Kidney (tissue), 22 donors: ENCODE measurements at places on chromosomes 7 and 10. TPM values are rescaled to one million over a fixed set of nuclear protein-coding genes. Genes with fewer than 3 reads are reported as not detected.

DNA sequence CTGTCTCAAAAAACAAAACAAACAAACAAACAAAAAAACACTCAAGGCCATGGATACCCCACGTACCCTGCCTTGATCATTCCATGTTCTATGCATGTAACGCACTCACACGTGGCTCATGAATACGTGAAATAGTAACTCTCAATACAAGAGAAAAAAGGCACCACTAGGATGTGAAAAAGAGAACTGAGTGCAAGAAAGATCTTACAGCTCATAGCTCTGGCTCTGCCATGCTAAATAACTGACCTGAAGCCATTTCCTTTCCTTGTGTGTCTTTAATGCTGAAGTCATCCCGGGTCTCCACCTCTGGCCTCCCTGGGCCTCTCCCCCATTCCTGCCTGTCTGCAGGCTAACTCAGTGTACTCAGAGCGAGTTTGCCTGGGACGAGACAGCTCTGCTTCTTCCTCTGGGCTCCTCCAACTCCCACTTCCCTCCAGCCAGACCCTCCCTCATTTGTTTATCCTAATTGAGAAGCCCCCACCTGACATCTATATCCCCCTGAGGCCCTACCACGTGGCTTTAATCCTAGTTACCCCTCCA, 117.3 kb downstream of the PRPF18 start:
- H3K27ac ChIP-seq = no peak overlapping the region
- peak overlapping the region; percentile 70 for H3K4me3 ChIP-seq
- DNase-seq = peak; percentile 38
- no peaks in the 10 kb centered on the region for H3K27me3 ChIP-seq

DNA sequence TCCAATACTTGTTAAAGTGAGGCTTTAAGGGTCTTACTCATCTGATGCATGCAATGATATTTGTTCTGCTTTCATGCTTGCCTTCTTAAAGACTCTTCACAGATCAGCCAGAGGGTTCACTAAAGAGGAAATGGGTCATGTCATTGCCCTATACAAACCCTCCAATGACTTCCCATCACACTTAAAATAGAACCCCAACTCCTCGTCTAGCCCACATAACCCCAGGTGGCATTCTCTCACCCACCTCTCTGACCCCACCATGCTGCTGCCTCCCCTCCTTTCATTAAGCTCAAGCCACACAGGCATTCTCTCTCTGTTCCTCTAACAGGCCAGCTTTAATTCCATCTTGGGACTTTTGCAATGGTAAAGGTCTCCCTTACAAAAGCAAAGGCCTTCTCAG, 253.6 kb downstream of the GRID1 start:
- no peaks in the 10 kb centered on the region for H3K4me1 ChIP-seq
- no peak for DNase-seq
- no peaks in the 10 kb centered on the region for H3K36me3 ChIP-seq
- H3K27me3 ChIP-seq = no peaks in the 10 kb centered on the region
- H3K27ac ChIP-seq = no peak overlapping the region

DNA sequence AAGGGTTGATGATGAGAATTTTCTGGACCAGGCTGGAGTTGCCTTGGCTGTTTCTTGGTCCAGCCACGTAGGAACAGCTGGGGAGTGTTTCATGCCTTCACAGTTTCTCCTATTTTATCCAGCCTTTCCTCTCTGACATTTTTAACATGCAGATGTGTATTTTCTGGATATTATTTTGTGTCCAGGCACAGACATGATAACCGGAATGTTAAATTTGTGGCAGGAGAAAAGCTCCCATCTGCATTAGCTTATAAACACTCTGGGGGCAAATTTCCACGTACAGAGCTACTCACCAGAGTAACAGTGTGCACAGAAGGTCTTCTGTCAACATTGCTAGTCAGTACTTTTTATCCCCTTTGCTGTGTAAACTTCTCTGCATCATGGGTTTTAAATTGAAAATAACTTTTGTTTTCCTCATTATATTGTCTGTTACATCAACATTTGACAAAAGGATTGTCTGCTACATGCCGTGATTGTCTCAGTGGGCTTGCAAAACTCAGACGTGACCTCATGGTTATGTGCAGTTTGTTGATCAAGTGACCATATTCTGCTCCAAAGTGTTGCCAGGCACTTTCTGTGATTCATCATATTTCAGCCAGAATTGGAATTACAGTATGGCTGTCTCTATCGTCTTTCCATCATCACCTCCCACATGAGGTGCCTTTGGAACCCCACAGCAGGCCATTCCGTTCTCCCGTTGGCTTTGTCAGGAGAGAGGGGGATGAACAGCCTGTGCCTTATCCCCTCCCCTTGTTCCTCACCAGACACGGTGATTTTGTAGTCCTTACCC, 41.4 kb downstream of the INSYN2A start:
- H3K4me1 ChIP-seq = no peaks in the 10 kb centered on the region
- H3K27me3 ChIP-seq = no peaks in the 10 kb centered on the region
- H3K36me3 ChIP-seq = no peaks in the 10 kb centered on the region
- no peak overlapping the region for H3K27ac ChIP-seq
- DNase-seq = no peak

- H3K4me1 ChIP-seq = no peaks in the 10 kb centered on the region
- H3K4me3 ChIP-seq = peak overlapping the region; percentile 65
- no peaks in the 10 kb centered on the region for H3K36me3 ChIP-seq
- DNase-seq = peak; percentile 86
- peaks cover 21% of the 10 kb centered on the region for H3K27me3 ChIP-seq
These were observed 73.9 kb upstream of the LEP start for GRCh38 chr7:128167042-128167701.

DNA sequence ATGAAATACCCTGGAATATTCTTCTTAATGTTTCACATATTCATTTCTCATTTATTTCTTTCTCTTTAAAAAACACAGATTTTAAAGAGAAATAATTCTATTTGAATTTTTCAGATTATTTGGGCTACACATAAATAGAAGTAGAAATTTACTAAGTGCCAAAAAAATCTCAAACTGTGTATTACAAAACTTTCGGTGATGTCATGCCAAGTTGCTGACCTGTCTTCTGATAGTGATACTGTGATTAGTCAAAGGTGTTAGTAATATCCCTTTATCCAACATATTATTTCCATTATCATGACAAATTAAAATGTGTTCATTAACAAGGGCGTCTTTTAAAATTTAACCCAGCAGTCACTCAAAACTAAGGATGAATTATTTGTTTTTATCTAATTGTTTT, 60.1 kb downstream of the COL28A1 start:
- no peaks in the 10 kb centered on the region for H3K36me3 ChIP-seq
- H3K4me1 ChIP-seq = no peaks in the 10 kb centered on the region
- H3K4me3 ChIP-seq = no peak overlapping the region
- no peak overlapping the region for H3K27ac ChIP-seq
- H3K27me3 ChIP-seq = no peaks in the 10 kb centered on the region
- DNase-seq = no peak

MMRN2 gene
- 65.9 TPM for total RNA-seq

DNA sequence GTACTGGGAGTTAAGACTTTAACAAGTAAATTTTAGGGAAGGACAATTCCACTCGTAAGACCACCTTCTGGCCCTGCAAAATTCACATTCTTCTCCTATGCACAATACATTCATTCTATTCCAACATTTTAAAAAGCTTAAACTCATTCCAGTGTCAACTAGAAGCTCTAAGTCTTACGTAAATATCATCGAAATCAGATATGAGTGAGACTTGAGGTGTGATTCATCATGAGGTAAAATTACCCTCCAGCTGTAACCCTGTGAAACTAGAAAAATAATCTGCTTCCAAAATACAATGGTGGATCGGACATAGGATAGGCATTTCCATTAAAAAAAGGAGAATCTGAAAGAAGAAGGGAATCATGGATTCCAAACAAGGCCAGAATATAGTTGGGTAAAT, 370.3 kb downstream of the CDC14C start:
- no peaks in the 10 kb centered on the region for H3K36me3 ChIP-seq
- no peaks in the 10 kb centered on the region for H3K4me1 ChIP-seq
- no peaks in the 10 kb centered on the region for H3K27me3 ChIP-seq
- no peak overlapping the region for H3K4me3 ChIP-seq
- no peak overlapping the region for H3K27ac ChIP-seq

DNA sequence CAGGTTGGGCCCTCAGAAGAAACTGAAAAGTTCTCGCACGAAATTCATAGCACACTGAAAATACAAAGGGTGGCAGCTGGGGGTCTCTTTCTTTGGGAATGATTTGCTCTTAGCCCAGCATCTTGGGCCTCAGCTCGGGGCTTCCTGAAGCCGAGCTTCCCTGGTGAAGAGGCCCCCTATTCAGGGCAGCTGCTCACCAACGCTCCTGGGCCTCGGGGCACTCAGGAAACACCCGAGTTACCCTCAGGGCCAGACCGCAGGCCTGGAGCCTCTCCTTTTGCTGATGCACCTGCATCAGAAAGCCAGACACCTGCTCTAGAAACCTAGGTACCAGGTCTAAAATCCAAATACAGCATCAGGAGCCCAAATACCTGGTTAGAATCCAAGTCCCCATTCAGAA, 85.5 kb downstream of the PTPRE start:
- H3K36me3 ChIP-seq = no peaks in the 10 kb centered on the region
- H3K4me3 ChIP-seq = no peak overlapping the region
- H3K4me1 ChIP-seq = peaks cover 2% of the 10 kb centered on the region

SKIDA1 gene
- 2.9 TPM for total RNA-seq

GRCh38 chr10:69348816-69349541, 67.7 kb downstream of the TACR2 start:
- DNase-seq = peak; percentile 56
- peak overlapping the region; percentile 54 for H3K27ac ChIP-seq
- H3K4me1 ChIP-seq = no peaks in the 10 kb centered on the region
- H3K36me3 ChIP-seq = peaks cover 4% of the 10 kb centered on the region
- no peak overlapping the region for H3K4me3 ChIP-seq
- H3K27me3 ChIP-seq = no peaks in the 10 kb centered on the region

GRCh38 chr10:79246209-79246581, 101.1 kb upstream of the PPIF start:
- H3K4me3 ChIP-seq = no peak overlapping the region
- no peaks in the 10 kb centered on the region for H3K36me3 ChIP-seq
- H3K4me1 ChIP-seq = no peaks in the 10 kb centered on the region
- H3K27me3 ChIP-seq = no peaks in the 10 kb centered on the region

- H3K27me3 ChIP-seq = no peaks in the 10 kb centered on the region
- no peaks in the 10 kb centered on the region for H3K4me1 ChIP-seq
- H3K36me3 ChIP-seq = peaks cover 5% of the 10 kb centered on the region
- no peak for DNase-seq
- H3K4me3 ChIP-seq = no peak overlapping the region
- no peak overlapping the region for H3K27ac ChIP-seq
These were observed 240.7 kb downstream of the ZMYND11 start for GRCh38 chr10:375815-376505.

DNA sequence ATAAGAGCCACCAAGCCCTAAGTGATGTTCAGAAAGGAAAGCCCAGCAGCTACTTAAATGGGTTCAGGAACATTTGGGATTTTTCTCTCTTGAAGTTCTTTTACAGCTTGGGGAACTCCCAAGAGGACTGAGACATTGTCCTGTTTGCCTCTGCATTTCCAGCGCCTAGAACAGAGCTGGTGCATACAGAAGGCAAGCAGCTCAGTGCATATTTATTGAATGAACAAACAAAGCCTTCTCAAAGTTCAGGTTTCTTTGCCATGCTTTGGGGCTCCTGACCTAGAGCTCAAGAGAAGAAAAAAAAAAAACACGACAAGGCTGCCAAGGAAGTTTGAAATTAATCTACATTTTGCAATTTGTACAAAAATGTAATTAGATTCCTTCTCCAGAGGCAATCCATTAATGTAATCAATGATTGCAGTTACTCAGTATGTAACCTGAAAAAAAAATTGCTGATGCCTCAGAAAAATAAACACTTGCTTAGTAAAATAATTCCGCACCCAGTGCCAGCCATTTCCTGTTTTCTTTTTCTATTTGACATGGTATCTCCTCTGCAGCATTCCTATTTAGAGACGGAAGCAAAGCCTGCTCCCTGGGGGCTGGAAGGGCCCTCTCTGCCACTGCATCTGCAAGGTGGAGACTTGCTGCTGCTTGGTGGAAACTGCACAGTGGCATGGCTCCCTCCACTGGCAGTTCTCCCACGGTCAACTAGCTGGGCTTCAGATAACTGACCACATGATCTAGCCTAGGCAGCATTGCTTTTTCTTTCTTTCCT, 157.3 kb downstream of the TMEM178B start:
- H3K4me1 ChIP-seq = no peaks in the 10 kb centered on the region
- no peaks in the 10 kb centered on the region for H3K36me3 ChIP-seq
- no peak overlapping the region for H3K27ac ChIP-seq
- H3K27me3 ChIP-seq = no peaks in the 10 kb centered on the region
- no peak for DNase-seq

DNA sequence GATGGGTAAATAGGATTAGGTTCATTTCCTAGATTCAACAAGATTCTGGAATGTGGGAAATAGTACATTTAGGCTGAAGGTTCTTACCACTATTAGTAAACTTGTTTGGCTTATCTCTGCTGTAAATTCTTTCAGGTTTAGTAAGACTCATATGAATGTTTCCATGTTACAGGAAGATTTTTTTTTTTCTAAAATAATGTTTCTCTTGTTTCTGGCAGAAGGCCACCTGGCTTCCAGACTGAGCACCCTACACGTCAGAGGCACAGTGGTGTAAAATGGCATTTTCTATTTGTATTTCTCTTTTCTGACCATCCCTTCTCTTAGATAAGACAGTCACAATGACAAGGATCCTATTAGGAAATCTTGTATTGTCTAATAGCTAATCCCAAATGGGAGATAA, 22.7 kb upstream of the AASS start:
- no peak overlapping the region for H3K27ac ChIP-seq
- no peaks in the 10 kb centered on the region for H3K36me3 ChIP-seq
- H3K4me3 ChIP-seq = no peak overlapping the region
- no peaks in the 10 kb centered on the region for H3K27me3 ChIP-seq
- no peak for DNase-seq

MKI67 gene
- total RNA-seq = 2.4 TPM

DNAJB12 gene
- total RNA-seq = 37.7 TPM

DNA sequence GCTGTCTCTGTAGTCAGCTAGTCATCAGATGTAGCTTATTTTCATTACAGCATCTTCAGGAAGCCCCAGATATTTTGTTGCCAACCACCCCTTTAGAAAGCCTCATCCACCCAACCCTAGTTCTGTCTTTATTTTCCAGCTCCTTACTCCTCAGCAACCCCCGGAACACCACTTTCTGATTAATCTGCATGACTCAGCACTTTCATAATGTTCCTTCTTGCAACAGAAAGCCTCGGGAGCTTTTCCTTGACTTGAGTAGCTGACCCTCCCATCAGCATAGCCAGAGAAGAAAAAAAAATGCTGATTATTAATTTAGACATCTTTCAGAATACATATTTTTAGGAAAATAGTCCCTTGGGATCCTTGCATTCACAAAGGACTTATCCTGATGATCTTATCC, 244.0 kb upstream of the CXCL12 start:
- no peaks in the 10 kb centered on the region for H3K27me3 ChIP-seq
- no peaks in the 10 kb centered on the region for H3K36me3 ChIP-seq
- H3K27ac ChIP-seq = no peak overlapping the region
- no peak overlapping the region for H3K4me3 ChIP-seq
- DNase-seq = no peak

ACTR3C gene
- 31.6 TPM for total RNA-seq
